Choroid plexus epithelial cell (primary cell): ENCODE measurements at places on chromosomes 1 and 21.
A peak's percentile ranks its signal among the peaks of the same experiment; 100 is the strongest.

DNA sequence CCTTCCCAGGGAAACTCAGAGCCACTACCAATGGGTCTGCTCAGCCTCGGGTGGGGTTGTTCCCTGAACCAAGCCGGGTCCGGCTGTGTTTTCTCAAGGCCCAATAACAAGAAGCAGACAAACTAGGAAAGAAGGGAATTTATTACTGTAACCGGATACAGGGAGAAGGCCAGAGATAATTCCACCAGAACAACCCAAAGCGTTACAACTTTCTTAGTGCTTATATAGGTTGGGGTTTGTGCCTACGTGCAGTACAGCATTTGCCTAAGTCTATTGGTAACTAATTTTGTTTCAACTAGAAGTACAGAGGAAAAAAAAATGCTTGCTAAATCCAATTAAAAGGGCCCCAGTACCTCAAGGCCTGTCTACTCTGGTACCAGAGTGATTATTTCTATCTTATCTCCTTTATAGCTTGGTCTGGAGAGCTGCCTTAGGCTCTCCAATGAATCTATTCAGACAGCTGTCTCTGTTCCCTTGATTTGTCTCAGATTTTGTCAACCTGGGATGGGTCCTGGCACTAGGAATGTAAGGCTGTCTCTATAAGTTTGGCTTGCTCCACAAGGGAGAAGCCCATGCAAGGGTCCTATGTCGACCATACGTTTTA lies 57.3 kb upstream of the CCDC190 start:
- DNase-seq, result no peak

- DNase-seq, result no peak
Measured at GRCh38 chr1:223486932-223487886, 94.0 kb downstream of the CCDC185 start.

GRCh38 chr1:14704846-14705245 lies 106.4 kb downstream of the KAZN start:
- peak; percentile 14 for DNase-seq

- no peak for DNase-seq
Measured at GRCh38 chr1:243275316-243275715, 19.5 kb downstream of the SDCCAG8 start.

DNA sequence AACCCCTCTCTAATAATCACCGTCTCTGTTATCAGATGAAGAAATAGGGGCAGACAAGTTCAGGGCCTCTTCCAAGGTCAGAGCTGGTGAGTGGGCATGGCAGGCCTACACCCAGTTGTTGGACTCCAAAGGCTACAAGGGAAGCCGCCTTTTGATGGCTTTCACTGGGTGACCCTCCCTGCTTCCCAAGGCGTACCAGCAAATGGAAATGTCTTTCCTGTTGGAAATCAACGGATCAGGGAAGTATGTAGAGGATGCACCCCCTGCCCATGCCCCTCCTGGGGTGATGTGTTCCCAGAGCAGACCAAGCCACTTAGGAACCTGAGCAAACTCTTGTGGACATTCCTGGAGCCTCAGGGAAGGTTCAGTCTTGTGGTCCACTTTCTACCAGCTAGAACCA lies 47.4 kb downstream of the LGR6 start:
- DNase-seq, result no peak

GRCh38 chr1:65002156-65002507 lies 35.8 kb upstream of the JAK1 start:
- no peak for DNase-seq

GRCh38 chr21:46661211-46661625 lies 25.7 kb downstream of the PRMT2 start:
- DNase-seq, result peak; percentile 93

DNA sequence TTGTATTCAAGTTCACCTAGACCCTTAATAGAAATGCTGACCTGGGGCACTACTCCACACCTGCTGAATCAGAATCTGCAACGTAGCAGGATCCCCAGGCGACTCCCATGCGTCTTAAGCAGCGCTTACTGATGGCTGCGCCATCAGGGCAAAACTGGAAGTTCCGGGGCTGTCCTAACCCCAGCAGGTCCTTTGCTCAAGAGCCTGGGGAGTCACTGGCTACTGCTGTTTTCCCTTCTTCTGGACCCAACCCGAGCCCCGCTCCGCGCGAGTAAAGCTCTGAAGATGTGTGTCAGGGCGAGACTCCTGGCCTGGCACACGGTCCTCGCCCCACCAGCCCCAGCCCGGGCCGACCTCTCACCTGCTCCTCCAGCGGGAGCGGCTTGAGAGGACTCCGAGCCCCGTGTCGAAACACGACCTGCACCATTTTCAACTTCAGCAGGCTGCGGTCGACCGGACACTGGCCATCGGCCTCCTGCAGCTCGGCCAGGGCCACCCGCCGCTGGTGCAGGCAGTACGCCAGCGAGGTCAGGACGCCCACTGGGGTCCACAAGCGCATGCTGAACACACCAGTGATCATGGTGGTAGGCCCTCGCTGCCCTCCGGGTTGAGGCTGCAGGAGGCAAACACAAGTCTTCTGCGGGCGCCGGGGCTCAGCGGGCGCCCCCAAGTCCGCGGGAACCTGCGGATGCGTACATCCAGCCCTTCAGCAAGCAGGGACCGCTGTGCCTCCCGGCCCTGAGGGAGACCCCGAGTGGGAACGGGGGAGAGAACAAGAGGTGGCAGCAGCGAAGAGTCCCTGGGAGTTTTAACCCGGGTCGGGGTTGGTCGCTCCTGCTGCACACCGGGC lies 630 bp downstream of the ACP6 start:
- DNase-seq, result peak; percentile 53
